ENCODE measurements at places on chromosomes 5 and 9.

DNA sequence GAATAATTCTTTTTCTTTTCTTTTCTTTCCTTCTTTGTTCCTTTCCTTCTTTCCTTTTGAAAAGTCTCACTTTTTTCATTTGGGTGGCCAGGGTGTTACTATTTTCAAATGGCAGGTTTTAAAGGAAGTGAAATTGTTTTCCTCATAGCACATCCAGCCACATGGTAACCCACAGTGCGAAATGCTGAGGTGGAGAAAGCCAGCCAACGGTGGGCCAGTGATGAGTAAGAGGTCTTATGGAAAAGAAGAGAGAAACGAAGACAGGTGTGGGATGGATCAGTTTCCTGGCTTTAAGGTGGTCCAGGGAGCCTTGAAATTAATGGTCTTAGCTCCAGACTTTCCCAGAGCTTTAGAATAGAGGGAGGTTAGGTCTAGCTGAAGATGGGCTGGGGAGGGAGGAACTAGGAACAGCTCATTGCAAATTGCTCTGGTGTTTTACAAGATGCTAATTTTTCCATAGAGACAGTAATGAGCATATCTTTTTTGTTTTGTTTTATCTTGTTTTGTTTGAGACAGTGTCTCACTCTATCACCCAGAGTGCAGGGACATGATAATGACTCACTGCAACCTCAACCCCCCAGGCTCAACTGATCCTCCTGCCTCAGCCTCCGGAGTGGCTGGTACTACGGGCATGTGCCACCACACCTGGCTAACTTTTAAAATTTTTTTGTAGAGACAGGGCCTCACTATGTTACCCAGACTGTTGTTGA lies 17.8 kb downstream of the ITK start:
- DNase-seq, result peak; percentile 46

DNA sequence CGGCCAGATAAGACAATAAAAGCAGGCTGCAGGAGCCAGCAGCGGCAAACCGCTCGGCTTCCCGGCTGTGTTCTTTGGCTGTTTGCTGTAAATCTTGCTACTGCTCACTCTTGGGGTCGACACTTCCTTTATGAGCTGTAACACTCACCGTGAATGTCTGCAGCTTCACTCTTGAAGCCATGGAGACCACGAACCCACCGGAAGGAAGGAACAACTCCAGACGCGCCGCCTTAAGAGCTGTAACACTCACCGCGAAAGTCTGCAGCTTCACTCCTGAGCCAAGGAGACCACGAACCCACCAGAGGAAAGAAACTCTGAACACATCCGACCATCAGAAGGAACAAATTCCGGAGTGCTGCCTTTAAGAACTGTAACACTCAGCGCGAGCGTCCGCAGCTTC lies 451.7 kb downstream of the AGTPBP1 start:
- peak; percentile 5 for DNase-seq

GRCh38 chr5:54772684-54773083 lies 212.7 kb downstream of the ESM1 start:
- no peak for DNase-seq

DNA sequence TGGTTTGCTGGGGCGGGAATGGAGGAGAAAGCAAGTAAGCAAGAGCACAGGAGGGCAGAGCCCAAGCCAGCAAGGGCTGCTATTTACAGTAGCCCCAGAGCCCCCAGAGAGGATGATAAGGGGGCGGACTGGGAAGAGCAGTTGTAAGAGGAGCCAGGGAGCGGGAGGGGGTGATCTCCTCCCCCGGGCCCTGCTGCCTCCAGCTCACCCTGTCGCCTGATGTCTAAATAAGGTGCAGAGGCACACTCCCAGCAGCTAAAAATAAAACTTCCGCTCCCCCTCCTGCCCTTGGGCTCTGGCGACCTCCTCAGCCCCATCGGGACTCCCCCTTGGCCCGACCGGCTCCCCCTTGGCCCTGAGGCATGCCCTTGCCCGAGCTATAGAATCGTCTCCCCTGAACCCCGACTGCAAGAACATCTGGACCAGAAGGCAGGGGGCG lies 14.4 kb upstream of the CCDC69 start:
- DNase-seq, result no peak

GRCh38 chr5:167964529-167964928 lies 326.9 kb upstream of the WWC1 start:
- DNase-seq, result no peak

DNA sequence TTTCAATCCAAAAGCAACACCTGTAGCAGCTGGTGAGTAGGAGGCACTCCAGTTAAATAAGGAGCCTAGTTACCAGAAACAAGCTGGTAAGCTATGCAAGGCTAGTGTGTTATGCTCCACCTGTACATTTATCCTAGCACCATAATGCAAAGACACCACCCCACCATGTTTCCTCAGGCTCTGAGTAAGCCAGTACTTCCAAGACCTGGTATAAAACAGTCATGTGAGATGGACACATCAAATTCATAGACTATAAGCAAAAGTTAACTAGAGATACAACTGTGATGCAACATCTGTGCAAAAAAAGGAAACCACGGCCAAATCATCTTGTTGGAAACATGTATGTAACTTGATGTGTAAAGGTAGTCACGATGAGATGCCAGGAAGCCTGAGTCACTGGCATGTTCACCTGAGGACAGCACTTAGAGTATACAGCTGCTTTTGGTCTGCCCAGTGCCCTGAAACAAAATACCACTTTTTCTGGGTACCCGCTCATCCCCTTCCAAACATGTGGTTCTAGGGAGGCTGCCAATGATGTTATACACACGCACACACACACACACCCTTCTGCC lies 66.1 kb downstream of the CDK5RAP2 start:
- no peak for DNase-seq

DNA sequence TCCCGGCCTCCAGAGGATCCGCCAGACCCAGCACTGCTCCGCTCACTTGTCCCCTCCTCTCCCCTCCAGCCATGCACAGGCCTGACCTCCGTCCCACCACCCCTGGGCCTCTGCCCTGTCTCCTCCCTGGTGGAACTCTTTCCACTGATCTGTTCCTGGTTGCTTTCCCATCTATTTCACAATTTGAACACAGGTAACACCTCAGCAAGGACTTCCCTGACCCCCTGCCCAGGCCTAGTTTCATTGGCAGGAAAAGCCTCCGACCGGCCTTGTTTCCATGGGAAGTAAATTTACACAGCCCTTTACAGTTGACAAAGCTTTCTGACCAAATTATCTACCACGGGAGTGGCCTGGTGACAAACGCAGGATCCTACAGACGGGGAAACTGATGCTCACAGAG lies 14.8 kb downstream of the QSOX2 start:
- no peak for DNase-seq

DNA sequence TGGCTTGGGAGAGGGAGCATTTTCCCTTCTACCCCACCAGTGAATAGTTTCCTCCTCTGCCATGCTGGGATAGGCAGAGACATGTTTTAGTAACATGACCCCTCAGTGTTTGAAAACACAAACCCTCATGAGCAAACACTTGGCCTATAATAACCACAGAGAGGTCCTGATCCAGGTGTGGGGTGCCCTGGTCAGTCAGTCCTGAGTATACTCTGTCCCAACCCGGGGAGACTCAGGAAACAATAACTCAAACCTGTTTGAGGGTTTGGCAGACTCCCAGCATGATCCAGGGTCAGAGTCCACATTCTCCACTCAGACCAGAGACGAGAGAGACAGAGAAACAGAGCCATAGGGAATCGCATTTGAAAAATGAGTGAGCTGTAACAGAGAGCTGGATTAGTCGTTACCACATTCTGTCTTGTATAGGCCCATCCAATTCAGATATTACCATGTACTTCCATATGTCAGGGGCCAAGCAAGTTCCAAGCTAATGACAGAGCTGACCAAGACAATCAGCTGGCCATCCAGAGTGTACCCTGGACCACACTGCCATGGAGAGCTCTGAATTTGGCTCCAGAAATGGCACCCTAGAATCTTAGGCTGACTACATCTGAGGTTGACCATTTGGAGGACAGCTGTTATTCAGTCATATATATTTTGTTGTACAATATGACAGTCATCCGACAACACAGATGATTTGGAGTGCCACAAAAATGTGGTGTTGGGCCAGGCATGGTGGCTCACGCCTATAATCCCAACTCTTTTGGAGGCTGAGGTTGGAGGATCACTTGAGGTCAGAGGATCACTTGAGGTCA lies 4.2 kb upstream of the CA9 start:
- no peak for DNase-seq

GRCh38 chr5:135213027-135213386 lies 179.0 kb upstream of the PITX1 start:
- DNase-seq, result no peak

GRCh38 chr9:133729617-133730281 lies 8.4 kb downstream of the SARDH start:
- DNase-seq, result no peak

DNA sequence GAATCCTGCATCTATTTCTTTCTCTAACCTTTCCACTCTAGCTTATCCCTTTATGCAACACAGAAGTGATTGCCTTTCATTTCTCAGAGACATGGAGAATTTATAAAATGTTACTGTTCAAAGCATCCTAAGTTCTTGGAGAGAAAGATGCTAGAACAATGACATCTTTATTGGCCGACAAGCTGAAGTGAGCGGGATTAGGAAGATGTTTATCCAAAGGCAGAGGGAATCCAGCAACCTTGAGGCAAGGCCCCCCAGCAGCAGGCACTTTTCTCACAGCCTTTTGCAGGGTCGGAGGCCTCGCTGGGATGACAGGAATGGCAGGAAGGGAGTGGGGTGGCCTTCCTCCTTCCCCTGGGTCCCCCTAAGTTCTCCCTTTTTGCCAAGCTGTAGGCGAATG lies 204.8 kb downstream of the GAPVD1 start:
- DNase-seq, result no peak

- no peak for DNase-seq
Measured at GRCh38 chr5:68419637-68420452, 204.3 kb downstream of the PIK3R1 start.

DNA sequence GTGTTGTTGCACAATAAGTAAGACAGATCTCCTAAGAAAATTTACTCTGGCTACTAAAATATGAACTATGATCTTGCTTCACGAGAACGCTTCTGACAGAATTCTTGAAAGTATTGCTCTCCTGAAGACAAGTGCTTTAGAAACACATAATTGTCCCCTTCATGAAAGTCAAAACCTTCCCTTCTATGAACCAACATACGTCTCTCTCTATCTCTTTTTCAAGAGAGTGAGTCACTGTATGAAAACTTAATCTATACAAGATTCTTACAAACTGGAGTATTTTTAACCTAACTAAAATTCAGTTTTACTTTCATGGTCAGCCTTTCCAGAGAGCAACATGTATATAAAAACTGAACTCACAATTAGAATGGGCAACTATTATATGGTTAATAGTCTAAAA lies 688.0 kb upstream of the CTNND2 start:
- no peak for DNase-seq

DNA sequence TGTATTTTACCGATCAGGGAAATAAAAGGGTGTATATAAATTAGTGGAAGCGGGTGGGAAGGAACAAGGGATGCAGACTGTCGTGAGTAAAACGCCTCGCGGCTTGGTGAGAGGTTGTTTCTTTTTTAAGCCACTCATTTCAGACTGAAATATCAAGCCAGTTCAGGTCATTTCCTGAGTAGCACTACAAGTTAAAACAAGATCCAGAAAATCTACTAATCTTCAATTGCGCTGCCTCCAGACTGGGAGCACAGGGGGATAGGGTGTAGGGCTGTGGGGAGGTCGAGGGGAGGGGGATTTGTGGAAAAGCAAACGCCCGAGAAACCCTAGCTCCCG lies 140.8 kb downstream of the TSSK1B start:
- no peak for DNase-seq

DNA sequence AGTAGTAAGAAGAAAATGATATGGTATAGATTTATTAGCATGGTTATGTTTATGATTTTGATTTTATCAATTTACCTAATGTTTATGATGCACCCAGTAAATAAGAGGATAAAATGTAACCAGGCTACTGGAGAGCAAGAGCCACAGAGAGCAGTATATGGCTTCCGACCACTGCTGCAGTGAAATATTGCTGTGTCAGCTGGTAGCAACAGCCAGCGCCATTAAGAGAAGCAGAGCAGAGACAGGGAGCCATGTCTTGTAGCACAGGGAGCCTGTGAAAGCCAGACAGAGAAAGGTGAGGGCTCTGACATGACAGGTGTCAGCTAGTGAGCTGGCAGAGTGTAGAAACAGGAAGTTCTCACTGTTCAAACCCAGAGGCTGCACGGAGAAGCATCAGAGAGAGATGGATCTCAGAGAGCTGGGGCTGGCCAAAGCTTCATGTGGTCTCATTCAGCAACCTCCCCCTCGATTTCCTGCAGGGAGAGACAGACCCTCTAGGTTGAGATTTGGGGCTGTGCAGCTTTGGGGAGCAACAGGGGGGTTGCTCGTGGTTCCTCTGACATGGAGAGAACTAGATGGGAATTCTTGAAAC lies 202.1 kb downstream of the MED10 start:
- DNase-seq, result no peak

- no peak for DNase-seq
Measured at GRCh38 chr5:23614422-23614821, 107.0 kb downstream of the PRDM9 start.

DNA sequence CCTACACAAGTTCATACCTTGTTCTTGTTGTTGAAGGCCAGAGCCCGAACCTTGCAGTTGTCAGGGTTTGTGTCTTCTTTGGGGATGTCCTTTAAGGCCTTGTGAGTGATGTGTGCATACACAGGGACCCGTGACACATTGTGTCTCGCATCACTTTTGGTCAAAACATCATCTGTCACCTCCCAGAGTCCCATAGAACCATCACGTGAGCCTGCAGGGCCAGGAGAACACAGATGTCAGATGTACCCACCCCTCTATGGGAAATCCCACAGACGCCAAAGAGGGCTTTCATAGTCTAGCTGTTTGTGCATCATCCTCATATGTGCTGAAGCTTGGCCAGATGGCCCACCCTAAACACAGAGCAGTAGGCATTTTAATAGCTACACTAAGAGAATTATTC lies 28.2 kb downstream of the DCAF12 start:
- no peak for DNase-seq

DNA sequence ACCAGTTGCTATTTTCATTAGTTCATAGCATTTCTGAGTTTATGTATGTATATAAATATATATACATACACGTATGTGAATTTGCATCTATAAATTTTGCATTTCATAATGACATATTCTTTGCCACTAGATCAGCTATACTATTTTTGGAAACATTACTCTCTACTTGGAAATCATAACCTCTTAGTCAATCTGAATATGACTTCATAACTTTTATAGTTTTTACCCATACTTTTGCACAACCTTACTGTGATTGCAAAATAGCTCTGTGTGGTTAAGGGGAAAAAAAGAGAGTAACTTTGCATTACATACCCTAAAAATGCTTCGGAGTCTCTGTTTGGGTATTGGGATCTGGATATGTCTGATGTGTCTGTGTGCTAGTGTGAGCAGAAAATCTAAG lies 44.9 kb upstream of the ADAMTSL1 start:
- DNase-seq, result no peak

DNA sequence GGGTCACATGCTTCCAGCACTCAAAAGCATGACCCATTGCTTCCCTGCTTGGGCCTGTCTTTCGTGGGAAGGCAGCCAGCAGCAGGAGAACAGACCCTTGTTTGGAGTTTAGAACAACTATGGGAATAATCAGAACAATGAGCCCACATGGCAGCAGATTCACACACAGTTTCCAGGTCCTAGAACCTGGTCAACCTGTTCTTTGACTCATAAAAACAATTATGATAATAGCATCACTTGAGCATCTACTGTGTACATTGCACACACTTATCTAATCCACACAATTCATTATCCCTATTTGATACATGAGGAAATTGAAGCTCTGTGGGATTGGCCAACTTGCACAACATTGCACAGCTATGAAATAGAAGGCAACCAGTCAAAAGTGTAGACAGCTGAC lies 41.7 kb downstream of the KLF4 start:
- no peak for DNase-seq
